Activated T-cell treated with anti-CD3 and anti-CD28 coated beads, Interleukin-2, amount 50 U/mL, for 72 hours (primary cell): ENCODE measurements at places on chromosomes 11 and 22. TPM values are rescaled to one million over a fixed set of nuclear protein-coding genes. Genes with fewer than 3 reads are reported as not detected.

GRCh38 chr11:9732453-9732852 lies 68.6 kb downstream of the SWAP70 start:
- H3K4me3 ChIP-seq = no peak overlapping the region
- H3K36me3 ChIP-seq = peaks cover 16% of the 10 kb centered on the region
- DNase-seq = no peak
- H3K27me3 ChIP-seq = no peaks in the 10 kb centered on the region
- H3K4me1 ChIP-seq = no peaks in the 10 kb centered on the region

- no peaks in the 10 kb centered on the region for H3K36me3 ChIP-seq
- peak overlapping the region; percentile 20 for H3K27ac ChIP-seq
- H3K4me1 ChIP-seq = peaks cover 13% of the 10 kb centered on the region
- H3K4me3 ChIP-seq = peak overlapping the region; percentile 93
- H3K27me3 ChIP-seq = peaks cover 31% of the 10 kb centered on the region
These were observed 469 bp upstream of the OSBP2 start for GRCh38 chr22:30694171-30694639.

DNA sequence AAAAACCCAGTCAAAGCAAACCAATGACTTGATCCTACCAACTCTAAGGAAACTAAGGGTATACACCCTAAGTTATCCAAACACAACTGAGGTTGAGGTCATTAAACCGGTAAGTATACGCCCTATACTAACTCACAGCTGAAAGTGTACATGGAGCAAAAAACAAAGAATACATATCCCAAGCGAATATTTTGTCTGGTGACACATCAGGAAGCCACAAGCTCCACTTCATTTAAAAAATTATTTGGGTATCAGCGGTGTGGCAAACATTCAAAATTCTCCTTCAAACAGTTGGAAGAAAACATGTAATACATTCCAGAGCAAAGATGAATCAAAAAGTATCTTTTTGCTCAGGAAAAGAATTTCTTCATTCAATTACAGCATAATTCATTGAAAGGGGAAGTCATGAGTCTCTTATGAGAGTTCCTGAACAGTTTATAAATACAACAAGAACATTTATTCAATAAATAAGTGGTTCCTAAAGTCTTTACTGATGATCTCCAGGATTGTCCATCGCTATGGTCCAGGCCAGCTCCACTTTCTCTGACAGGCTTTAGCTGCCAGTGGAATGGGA lies 4.5 kb upstream of the JAML start:
- H3K36me3 ChIP-seq = peaks cover 50% of the 10 kb centered on the region
- H3K27ac ChIP-seq = no peak overlapping the region
- no peaks in the 10 kb centered on the region for H3K4me1 ChIP-seq
- peak overlapping the region; percentile 88 for H3K4me3 ChIP-seq
- no peak for DNase-seq

DNA sequence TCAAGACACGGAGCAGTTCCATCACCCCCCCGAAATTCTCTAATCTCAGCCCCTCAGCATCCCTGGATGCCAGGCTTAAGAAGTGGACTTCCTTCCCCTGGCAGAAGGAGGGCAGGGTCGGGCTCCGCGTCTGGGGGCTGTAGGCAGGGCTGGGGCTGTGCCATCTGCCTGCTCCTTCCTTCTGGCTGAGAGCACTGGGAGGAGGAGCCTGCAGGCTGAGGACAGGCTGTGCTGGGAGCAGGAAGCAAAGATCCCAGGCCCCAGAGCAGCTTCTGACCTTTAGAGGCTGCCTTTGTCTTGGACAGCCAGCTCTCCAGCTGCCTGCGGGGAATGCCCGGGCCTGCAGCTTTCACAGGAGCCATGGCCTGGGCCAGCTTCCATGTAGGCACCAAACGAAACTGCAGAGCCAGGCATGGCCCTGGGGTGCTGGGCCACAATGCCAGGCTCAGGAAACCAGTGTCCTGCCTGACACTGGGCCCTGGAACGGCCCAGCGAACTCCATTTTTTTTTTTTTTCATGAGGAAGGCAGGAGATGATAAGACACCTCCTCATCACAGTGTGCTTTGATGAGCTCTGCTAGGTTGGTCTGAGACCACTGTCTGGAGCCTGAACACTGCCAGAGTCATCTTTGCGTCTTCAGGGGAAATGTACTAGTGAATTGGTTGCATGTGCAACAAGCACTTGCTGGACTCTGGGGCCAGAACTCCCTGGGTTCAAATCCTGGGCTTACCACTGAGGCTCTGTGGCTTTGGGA lies 67.9 kb downstream of the MCM5 start:
- H3K4me3 ChIP-seq = no peak overlapping the region
- H3K27ac ChIP-seq = no peak overlapping the region
- no peaks in the 10 kb centered on the region for H3K4me1 ChIP-seq
- H3K36me3 ChIP-seq = peaks cover 19% of the 10 kb centered on the region
- no peaks in the 10 kb centered on the region for H3K27me3 ChIP-seq
- no peak for DNase-seq

- H3K4me1 ChIP-seq = peaks cover 12% of the 10 kb centered on the region
- DNase-seq = no peak
- H3K4me3 ChIP-seq = no peak overlapping the region
- H3K27ac ChIP-seq = no peak overlapping the region
- peaks cover 44% of the 10 kb centered on the region for H3K27me3 ChIP-seq
These were observed 38.8 kb upstream of the PHF21A start for GRCh38 chr11:46160100-46160499.

GRCh38 chr22:32509045-32509444 lies 34.4 kb downstream of the FBXO7 start:
- no peaks in the 10 kb centered on the region for H3K36me3 ChIP-seq
- H3K27ac ChIP-seq = no peak overlapping the region
- no peaks in the 10 kb centered on the region for H3K4me1 ChIP-seq
- no peaks in the 10 kb centered on the region for H3K27me3 ChIP-seq

DNA sequence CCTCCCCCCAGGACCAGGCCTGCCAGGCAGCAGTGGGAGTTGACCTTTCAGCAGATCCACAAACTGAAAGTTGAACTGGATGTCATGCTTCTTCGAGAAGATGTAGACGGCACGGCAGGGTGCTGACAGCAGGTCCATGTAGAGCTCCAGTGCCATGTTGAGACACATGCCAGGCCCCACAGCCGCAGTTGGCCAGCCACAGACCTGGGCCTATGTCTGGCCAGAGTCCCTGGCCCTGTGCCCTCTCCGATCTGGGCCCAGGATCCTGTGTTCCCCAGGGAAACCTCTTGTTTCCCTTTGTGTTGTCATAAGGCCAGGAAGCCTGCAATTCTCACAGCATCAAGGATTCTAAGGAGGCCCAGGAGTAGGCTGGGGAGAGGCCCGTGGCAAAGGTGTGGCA lies at the start of gene GSTT4:
TSS of gene GSTT4 (minus strand) at position 253 of the 400 bp plus-strand sequence. CDS start at position 156, 97 bp downstream.
- H3K4me1 ChIP-seq = peaks cover 5% of the 10 kb centered on the region
- H3K4me3 ChIP-seq = no peak within 1 kb of the TSS
- H3K27ac ChIP-seq = no peak within 1 kb of the TSS
- no peaks in the 10 kb centered on the region for H3K27me3 ChIP-seq
- no peaks in the 10 kb centered on the region for H3K36me3 ChIP-seq
- no peak for DNase-seq

- H3K4me3 ChIP-seq = no peak overlapping the region
- peak; percentile 71 for DNase-seq
- no peaks in the 10 kb centered on the region for H3K36me3 ChIP-seq
- H3K27ac ChIP-seq = no peak overlapping the region
These were observed 859 bp upstream of the KRTAP5-5 start for GRCh38 chr11:1628506-1629325.

GRCh38 chr11:86508604-86509587 lies 134.2 kb downstream of the CCDC81 start:
- H3K27ac ChIP-seq = no peak overlapping the region
- H3K27me3 ChIP-seq = peaks cover 7% of the 10 kb centered on the region
- H3K4me1 ChIP-seq = no peaks in the 10 kb centered on the region
- no peak for DNase-seq
- H3K36me3 ChIP-seq = no peaks in the 10 kb centered on the region

DNA sequence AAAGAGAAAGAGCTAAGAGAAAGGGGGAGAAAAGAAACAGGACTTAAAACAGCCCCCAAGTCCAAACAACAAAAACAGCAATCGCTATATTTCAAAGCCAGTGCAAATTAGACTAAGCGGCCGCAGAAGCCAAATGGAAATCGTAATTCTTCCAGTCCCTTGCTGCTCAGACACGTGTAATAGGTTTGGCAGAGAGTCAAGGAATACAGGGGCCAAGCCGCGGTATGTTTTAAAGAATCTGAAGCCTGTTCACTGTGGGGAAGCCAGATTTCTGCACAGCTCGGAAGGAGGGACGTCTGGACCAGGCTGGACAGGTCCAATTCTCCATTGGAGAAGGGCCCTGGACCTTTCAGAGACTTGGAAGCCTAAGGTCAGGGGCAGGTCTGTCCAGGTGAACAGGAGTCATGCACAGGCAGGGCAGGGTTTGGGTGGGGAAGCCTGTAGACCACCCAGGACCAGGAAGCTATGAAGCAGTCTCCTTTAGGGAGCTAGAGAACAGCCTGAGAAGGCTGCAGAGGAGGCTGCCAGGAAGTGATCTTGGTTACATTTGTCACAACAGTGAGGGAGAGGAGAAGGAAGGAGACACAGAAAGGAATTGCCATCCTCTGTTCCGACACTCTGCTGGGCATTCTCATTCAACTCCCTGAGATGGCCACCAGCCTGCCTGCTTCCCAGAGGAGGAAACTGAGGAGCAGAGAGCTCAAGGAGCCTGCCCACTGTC lies 265.5 kb upstream of the ISX start:
- no peak overlapping the region for H3K27ac ChIP-seq
- no peaks in the 10 kb centered on the region for H3K27me3 ChIP-seq
- H3K36me3 ChIP-seq = no peaks in the 10 kb centered on the region
- DNase-seq = no peak
- H3K4me1 ChIP-seq = no peaks in the 10 kb centered on the region

DNA sequence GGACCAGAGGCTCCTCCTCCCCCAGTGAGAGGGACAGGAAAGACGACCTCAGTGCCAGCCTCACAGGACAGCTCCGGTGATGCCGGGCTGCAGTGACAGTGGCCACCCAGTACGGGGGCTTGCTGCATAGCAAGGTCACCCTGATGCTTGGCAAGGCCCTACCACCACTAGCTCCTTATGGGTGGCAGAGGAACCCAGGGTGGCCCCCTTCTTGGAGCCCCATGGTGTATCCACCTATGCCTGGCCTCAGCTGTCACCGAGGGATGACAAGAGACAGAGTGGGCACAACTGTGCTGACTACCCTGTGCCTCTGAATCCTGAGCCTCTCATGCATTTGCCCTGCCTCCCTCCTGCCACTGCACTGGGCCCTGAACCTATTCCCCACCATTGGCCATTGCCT lies 809.2 kb downstream of the TBC1D22A start:
- H3K4me1 ChIP-seq = no peaks in the 10 kb centered on the region
- no peak overlapping the region for H3K4me3 ChIP-seq
- H3K27ac ChIP-seq = no peak overlapping the region

- no peaks in the 10 kb centered on the region for H3K27me3 ChIP-seq
- H3K4me3 ChIP-seq = no peak overlapping the region
- no peaks in the 10 kb centered on the region for H3K4me1 ChIP-seq
- DNase-seq = no peak
- H3K36me3 ChIP-seq = no peaks in the 10 kb centered on the region
These were observed 13.3 kb upstream of the TNNT3 start for GRCh38 chr11:1906181-1906580.

DNA sequence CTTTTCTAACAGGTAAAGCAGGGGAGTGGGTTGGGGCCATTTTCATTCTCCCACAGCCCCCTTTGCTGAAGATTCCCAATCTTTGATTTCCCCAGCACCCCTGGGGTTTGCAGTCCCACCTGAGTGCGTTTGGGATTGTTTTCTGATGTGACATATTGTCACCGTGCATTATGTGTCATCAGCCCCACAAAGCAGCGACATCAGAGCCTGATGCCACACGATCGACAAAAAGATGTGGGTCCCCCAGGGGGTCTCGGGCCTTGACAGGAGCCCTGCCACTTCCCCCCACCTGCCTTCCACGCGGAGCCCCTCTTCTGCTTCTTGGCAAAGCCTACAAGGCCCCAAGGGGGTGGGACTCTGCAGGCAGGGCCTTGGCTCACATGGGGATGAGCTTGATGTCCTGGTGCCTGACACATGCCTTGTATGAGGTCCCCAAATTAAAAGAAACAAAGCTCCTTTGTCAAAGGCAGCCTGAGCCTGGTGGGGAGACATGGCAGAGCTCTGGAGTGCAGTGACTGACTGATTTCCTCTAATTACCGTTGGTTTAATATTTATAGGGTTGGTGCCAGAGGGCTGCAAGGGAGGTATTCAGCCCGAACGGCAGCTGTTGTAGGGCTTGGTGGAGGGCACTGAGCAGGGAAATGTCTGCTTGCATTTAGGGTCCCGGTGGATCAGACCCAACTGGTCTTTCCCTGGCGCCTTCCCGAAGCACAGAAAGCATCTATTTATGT lies 149.2 kb downstream of the MIAT start:
- H3K4me3 ChIP-seq = no peak overlapping the region
- no peaks in the 10 kb centered on the region for H3K27me3 ChIP-seq
- no peaks in the 10 kb centered on the region for H3K36me3 ChIP-seq
- DNase-seq = no peak

DNA sequence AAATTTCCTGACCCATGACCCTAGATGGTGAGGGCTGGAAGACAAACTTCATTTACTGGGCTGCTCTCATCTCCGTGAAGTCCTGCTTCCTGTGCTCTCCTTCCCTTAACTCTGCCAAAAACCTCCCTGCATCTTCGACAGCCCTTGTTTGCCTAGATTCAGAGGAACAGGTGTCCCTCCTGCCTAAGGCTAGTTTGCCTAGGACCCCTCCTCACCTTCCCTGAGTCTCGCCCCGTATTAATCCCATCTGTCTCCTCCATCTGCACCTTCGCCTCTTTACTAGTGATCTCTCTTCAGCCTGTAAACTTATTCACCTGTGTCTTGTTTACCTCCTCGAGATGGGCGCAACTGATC lies 33.1 kb downstream of the EIF3F start:
- peaks cover 53% of the 10 kb centered on the region for H3K27me3 ChIP-seq
- H3K27ac ChIP-seq = no peak overlapping the region
- peaks cover 15% of the 10 kb centered on the region for H3K4me1 ChIP-seq

DNA sequence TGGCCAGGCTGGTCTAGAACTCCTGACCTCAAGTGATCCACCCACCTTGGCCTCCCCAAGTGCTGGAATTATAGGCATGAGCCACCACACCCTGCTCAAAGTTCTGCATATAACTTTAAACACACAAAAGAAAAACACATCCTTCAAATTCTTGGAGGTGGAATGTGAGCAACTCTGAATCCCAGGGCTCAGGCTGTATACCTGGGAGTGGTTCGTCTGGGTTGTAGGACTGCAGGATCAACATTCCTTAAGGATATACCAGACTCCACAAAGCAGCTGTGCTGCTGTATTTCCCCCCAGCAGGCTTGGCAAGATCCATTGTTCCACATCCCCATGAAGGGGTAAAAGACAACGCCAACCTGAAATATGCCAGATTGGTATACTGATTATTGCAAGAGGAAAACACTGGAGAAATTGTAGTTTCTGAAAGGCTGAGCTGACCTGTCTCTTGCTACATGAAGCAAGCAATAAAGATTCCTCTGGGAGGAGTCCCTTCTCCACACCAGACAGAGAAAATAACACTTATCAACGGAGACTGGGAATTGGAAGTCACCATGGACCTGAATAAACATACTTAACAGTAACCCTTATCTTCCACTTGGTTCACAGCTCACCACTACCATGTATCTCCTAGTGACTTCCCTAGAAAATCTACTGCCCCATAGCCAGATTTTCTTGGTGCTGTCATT lies 12.2 kb upstream of the RPS3 start:
- no peak overlapping the region for H3K27ac ChIP-seq
- peaks cover 19% of the 10 kb centered on the region for H3K4me1 ChIP-seq
- no peaks in the 10 kb centered on the region for H3K27me3 ChIP-seq
- H3K4me3 ChIP-seq = no peak overlapping the region

Gene CENPM
- 74.5 TPM for total RNA-seq

Gene TRIM48
- not detected for total RNA-seq

Gene YPEL4
- 1.3 TPM for total RNA-seq

Gene AGBL2
- 7.6 TPM for total RNA-seq

Gene EFCAB6
- 0.19 TPM for total RNA-seq

Gene ELFN2
- total RNA-seq = 0.62 TPM
